ENCODE measurements at places on chromosomes 7 and 10. TPM values are rescaled to one million over a fixed set of nuclear protein-coding genes. Genes with fewer than 3 reads are reported as not detected.
A peak's percentile ranks its signal among the peaks of the same experiment; 100 is the strongest.

- no peak for DNase-seq
Observed at GRCh38 chr10:101283762-101284100, 54.5 kb upstream of the LBX1 start.

LLCFC1 gene
- not detected for total RNA-seq

- DNase-seq, result peak; percentile 30
Observed at GRCh38 chr7:96285579-96285978, 36.3 kb downstream of the SLC25A13 start.

GRCh38 chr10:12508165-12508564, 158.8 kb downstream of the CAMK1D start:
- DNase-seq, result no peak

DNA sequence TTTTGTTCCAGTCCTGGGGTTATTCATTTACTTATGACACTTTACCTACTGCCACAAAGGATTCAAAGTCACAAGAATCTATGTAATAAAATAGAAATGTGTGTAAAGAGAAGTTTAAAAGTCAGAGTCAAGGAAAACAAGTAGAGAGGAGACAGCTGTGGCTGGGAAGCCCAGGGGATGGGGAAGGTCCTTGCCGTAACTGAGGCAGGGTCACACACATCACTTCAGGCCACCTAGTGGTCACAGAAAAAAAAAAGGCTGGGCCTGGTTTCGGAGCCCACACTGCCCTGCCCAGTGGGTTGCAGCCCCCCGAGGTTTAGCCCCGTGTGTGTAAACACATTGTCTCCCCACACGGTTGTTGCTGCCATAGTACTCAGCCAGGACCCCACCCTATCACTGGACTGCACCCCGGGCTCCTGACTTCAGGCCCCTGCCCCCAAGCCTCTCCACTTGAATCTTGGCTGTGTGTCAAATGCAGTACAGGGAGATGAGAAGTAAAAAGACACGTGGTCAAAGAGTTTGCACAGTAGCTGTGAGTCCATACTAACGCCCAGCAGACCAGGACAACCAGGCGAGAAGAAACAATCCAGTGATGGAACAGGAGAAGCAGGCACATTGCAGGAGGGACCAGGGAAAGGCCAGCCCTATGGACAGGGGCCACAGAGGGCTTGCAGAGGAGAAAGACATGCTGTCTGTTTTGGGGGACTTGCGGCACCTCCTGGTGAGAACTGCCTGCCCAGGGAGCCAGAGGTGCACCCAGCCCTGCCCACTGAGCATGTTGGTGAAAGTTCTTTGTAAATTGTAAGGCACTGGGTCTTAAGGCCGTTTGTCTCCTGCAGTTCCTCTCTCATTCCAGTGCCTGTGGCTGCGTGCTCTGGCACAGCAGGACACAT, 91.4 kb upstream of the MACROH2A2 start:
- DNase-seq, result peak; percentile 64

DNA sequence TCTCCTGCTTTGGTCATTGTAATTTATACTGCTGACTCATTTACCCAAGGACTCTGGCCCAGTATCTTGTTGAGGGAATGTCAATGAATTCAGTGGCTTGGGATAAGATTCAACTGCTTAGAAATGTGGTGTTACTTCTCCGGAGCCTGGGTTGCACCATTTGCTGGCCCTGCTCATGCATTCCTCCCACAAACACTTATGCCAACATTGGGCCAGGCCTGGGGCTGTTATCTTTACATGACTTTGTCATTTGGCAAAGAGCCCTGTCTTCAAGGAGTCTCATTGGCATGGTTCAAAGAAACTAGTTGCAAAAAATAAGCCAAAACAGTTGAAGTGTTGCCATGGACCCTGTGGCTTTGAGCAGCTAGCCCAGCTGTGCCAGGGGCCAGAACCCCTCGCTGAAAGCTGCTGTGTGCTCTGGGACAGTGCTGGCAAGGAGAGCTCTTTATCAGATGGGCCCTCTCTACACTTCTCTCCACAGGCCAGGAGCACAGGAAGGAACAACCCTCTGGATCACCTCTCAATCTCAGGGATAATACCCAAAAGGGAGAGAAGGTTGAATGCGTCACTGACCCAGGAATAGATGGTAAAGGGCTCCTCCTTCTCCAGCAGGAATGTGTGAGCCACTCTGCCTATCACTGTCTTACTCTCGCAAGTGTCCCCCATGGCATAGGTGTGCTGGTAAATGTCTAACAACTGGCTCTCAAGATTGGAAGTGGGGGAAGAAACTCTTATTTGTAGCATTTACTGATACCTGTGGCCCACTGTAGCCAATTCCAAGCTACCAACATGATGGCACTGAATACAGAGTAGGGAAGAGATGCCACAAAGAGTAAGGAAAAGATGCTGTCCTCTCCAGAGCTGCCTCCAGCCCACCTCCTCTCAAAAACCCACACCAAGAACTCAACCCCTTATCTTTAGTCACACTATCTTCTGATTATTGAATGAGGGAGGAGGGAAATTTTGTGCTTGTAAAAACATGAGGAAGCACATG, 23.5 kb upstream of the PDE1C start:
- peak; percentile 23 for DNase-seq

CDH23 gene
- 29.5 TPM for total RNA-seq

- no peak for DNase-seq
Observed at GRCh38 chr7:104664648-104665047, 336.2 kb downstream of the LHFPL3 start.
